Colonic mucosa (tissue), 4 donors: ENCODE measurements at places on chromosomes 16 and 17. TPM values are rescaled to one million over a fixed set of nuclear protein-coding genes. Genes with fewer than 3 reads are reported as not detected.

ABCC6 gene
- 10.4 TPM for total RNA-seq

DUXB gene
- total RNA-seq, result not detected

FNDC8 gene
- total RNA-seq, result not detected

PDIA2 gene
- total RNA-seq, result 1.4 TPM
